Testis (tissue), 5 donors: ENCODE measurements at places on chromosomes 1 and 21. TPM values are rescaled to one million over a fixed set of nuclear protein-coding genes. Genes with fewer than 3 reads are reported as not detected.
A peak's percentile ranks its signal among the peaks of the same experiment; 100 is the strongest.

The ANKRD35 gene
- 1.7 TPM for total RNA-seq

The PDZK1 gene
- total RNA-seq = 1.5 TPM

- DNase-seq = no peak
Measured at GRCh38 chr1:243244432-243244841, 10.6 kb downstream of the CEP170 start.

DNA sequence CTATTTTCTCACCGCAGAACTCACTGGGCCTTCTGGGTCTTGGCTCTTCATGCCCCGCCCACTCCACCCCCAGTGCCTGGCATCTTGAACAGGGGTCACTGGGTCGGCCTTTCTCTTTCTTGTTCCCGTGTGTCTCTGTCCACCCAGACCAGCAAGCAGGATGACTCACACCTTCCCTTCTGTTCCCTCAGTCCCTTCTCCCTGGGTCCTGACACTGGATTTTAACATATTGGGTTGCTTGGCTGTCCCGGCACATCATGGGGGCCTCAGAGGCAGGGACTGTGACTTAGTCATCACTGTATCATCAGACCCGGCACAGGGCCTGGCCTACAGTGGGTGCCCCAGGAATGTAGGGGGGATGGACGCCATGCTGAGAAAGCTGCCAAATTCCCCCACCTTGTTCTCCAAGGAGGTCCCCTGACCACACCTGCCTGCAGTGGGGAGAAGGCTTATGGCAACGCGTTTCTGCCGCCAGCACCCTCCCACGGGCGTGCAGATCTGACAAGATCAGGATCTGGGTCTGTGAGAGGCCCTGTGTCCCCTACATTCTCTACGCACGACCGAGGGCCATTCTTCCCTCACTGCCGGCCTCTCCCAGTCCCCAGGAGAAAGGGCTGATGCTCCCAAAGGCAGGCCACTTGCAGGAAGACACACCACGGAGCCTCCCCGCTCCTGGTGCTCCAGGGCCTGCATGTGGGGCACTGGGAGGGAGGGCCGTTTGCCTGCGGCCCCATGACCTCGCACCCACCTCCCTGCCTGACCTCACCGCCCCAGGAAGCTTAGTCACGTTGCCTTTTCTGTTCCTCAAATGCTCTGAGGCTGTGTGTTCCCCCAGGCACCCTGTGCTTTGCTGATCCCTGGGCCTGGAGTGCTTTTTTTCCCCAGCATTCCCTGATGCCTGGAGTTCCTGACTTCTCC, 157.2 kb upstream of the TMEM51 start:
- no peak for DNase-seq

GRCh38 chr1:54124472-54124871, 28.3 kb downstream of the CDCP2 start:
- DNase-seq = no peak

GRCh38 chr1:23393706-23394105, 24.1 kb upstream of the ZNF436 start:
- peak; percentile 77 for DNase-seq

DNA sequence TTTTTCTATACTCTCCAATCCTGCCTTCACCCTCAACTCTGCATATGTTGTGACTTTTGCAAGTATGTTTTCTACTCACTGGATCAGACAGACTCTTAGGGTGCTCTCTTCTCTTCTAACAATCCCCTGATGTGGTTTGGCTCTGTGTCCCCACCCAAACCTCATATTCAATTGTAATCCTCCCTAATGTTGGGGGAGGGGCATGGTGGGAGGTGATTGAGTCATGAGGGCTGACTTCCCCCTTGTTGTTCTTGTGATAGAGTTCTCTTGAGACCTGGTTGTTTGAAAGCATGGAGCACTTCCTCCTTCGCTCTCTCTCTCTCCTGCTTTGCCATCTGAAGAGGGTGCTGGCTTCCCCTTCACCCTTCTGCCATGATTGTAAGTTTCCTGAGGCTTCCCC, 148.9 kb upstream of the IGSF21 start:
- no peak for DNase-seq

GRCh38 chr1:160706526-160707235, 4.9 kb downstream of the CD48 start:
- no peak for DNase-seq

- DNase-seq = peak; percentile 66
Measured at GRCh38 chr1:201346337-201346939, 31.0 kb downstream of the TNNT2 start.

GRCh38 chr1:116910379-116911187, 867 bp downstream of the PTGFRN start:
- DNase-seq = peak; percentile 38

DNA sequence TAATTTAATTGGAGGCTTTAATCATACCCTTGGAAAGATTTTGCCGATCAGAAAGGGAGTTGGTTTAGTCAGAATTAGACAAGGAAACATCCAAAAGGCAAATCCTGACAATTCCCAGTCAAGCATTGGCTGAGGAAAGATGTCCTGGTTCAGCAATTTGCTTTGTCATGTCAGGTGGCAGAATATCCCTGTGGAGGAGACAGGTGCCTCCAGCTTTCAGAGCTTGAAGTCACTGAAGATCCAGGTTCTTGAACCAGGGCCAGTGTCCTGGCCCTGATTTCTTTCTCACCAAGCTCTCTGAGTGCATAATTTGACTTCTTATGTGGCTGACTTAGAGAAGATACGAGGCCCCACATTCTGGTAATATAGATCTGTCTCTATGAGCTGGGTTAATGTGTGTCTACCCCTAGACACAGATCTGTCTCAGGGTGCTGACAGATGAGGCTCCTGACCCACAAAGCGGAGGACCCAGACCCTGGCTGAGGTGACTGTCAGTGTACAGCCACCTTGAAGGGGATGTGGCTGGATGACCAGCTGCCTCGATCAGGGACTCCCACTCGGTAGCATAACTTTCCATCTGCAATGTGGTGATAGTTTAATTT, 118.9 kb downstream of the HHAT start:
- no peak for DNase-seq

GRCh38 chr1:219441884-219442283, 171.0 kb downstream of the ZC3H11B start:
- DNase-seq = no peak

DNA sequence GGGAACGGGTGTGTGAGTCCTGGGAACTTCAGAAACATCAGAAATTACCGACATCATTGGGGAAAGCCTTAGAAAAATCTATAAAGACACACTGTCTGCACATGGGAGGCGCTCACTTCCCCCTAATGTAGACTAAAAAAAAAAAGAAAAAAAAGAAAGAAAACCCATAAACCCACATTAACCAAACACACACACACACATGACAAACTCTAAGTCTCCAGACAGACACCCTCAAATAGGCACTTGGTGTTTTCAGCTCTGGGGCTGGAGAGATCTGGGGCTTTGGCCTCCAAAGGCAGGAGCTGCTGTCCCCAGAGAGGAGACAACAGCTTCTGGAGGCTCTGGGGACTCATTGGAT, 13.2 kb upstream of the SDHB start:
- DNase-seq = no peak
